ENCODE measurements at places on chromosomes 5 and 9. TPM values are rescaled to one million over a fixed set of nuclear protein-coding genes. Genes with fewer than 3 reads are reported as not detected.

CDKN2B-AS1 gene
- 6.5 TPM for total RNA-seq

HNRNPA0 gene
- total RNA-seq = 12.5 TPM

DBH gene
- not detected for total RNA-seq

CCL21 gene
- not detected for total RNA-seq

ADAMTS13 gene
- 2.8 TPM for total RNA-seq

BARHL1 gene
- total RNA-seq = not detected

GARIN3 gene
- total RNA-seq = not detected

SMC2 gene
- total RNA-seq = 20.7 TPM

NR2F1-AS1 gene
- 15.4 TPM for total RNA-seq
